Fibroblast of lung (primary cell): ENCODE measurements at places on chromosomes 2 and 18. TPM values are rescaled to one million over a fixed set of nuclear protein-coding genes. Genes with fewer than 3 reads are reported as not detected.

DNA sequence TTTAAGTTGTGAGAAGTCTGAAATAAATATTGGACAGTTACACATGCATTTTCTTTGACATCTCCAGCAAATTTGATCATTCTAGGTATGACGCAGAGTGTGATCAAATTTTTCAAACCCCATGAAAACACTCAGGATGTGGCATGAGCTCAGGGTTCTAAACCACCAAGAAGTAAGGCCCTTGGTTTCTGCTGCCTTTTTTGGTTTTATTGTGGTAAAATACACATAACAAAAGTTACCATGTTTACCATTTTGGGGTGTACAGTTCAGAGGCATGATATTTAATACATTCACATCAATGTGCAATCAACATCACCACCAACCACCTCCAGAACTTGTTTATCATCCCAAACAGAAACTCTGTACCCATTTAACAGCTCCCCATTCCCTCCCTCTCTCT is 64.3 kb upstream of the TTN start:
- DNase-seq, result no peak
- H3K36me3 ChIP-seq, result no peaks in the 10 kb centered on the region
- no peaks in the 10 kb centered on the region for H3K27me3 ChIP-seq
- no peak overlapping the region for H3K27ac ChIP-seq
- H3K4me3 ChIP-seq, result no peak overlapping the region

- H3K27ac ChIP-seq, result no peak overlapping the region
- DNase-seq, result peak; percentile 70
- no peak overlapping the region for H3K4me3 ChIP-seq
- H3K4me1 ChIP-seq, result no peaks in the 10 kb centered on the region
- H3K27me3 ChIP-seq, result no peaks in the 10 kb centered on the region
Observed at GRCh38 chr2:26335231-26335630, 10.7 kb upstream of the SELENOI start.

DNA sequence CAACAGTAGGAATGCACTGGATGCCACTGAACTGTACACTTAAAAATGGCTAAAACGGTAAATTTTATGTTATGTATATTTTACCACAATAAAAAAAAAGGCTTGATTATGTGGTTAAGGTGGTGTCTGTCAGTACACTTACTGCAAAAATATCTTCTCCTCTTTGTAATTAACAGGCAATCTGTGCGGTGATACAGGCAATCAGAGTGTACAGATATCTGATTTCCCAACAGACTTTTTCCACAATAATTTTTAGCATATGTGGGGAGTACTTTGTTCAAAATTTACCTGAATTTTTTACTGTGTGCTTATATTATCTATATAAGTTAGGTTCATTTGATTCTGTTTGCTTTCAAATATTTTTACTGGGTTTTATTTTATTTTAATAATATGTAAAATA is 175.0 kb upstream of the PGAP1 start:
- no peak for DNase-seq
- H3K27ac ChIP-seq, result no peak overlapping the region
- no peak overlapping the region for H3K4me3 ChIP-seq
- no peaks in the 10 kb centered on the region for H3K36me3 ChIP-seq

- no peaks in the 10 kb centered on the region for H3K4me1 ChIP-seq
- no peaks in the 10 kb centered on the region for H3K27me3 ChIP-seq
- peak; percentile 30 for DNase-seq
- H3K36me3 ChIP-seq, result no peaks in the 10 kb centered on the region
- no peak overlapping the region for H3K4me3 ChIP-seq
Observed at GRCh38 chr2:186459009-186459408, 27.1 kb upstream of the ZC3H15 start.

DNA sequence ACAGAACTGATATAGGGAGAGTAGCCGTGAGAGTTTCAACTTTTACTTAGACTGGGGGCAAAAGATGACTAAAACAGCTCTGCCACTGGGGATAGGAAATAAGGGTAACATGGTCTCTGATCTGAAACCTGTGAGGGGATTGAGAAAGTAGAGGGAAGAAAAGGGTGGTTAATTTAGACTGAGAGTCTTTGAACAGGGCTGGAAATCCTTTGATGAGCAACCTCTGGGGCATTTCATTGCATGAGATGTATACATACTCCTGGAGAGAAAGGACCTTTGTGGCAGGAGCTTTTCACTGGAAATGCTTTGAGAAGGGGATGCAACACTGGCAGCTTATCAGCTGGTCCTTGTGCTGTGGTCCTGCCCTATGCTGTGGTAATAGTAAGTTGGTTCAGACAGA is 9.4 kb downstream of the GALNT1 start:
- no peak overlapping the region for H3K27ac ChIP-seq
- no peak for DNase-seq
- no peak overlapping the region for H3K4me3 ChIP-seq
- H3K4me1 ChIP-seq, result no peaks in the 10 kb centered on the region

DNA sequence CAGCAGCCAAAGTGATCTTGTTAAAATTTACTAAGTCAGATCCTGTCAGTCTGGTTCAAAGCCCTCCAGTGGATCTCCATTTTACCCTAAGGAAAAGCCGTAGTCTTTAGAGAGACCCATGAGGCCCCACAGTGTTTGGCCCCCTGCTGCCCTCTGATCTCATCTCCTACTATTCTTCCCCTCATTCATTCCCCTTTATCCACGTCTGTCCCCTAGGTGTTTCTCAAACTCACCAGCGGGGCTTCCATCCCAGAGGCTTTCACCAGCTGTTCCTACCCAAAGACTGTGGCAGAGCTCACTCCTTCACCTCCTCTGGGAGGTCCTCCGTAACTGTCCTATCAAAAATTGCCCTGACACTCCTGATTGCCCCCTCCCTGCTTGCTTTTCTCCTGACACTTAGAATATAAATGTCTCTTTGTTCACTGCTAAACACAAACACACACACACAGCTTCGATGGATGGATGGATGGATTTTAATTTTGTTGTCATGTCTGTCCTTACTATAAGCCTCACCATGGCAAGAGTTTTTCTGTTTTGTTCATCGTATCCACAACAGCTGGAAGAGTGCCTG is 26.1 kb downstream of the LIMS1 start:
- no peak overlapping the region for H3K27ac ChIP-seq
- no peak overlapping the region for H3K4me3 ChIP-seq
- no peaks in the 10 kb centered on the region for H3K4me1 ChIP-seq

DNA sequence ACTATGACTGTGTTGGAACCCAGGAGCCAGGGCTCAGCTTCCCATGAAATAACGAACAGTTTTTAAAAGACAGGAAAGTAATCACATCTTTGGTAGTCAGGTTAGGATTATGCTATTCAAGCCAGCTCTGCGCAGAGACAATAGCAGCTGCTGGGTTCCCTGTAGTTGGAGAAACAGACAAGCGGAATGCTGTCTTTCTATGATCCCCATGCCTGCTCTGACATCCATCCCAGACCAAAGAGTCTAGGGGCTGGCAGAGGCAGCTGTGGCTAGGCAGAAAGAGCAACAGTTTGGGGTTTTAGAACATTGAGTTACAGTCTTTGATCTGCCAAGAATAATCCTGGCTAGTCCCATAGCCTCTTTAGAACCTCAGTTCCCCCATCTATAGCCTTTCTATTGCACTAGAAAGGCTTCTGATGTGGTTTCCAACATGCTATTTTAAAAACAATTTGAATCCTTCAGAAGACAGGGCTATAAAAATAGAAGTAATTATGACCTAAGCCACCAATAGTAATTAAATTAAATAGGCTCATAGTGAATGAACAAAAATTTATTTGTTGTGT is 146.8 kb downstream of the MTX2 start:
- no peak for DNase-seq
- H3K4me3 ChIP-seq, result no peak overlapping the region
- no peaks in the 10 kb centered on the region for H3K36me3 ChIP-seq
- no peaks in the 10 kb centered on the region for H3K27me3 ChIP-seq
- H3K4me1 ChIP-seq, result no peaks in the 10 kb centered on the region

GRCh38 chr2:152437276-152438108 is 102.5 kb downstream of the FMNL2 start:
- H3K27me3 ChIP-seq, result no peaks in the 10 kb centered on the region
- H3K36me3 ChIP-seq, result no peaks in the 10 kb centered on the region
- no peak for DNase-seq
- no peaks in the 10 kb centered on the region for H3K4me1 ChIP-seq
- H3K4me3 ChIP-seq, result no peak overlapping the region
- H3K27ac ChIP-seq, result no peak overlapping the region

The DPYSL5 gene
- not detected in 2 replicates for total RNA-seq

The PROM2 gene
- total RNA-seq, result 0.26 and 0.33 TPM in 2 replicates

The NOSTRIN gene
- 0.50 TPM in 1 of 2 replicates, not detected in the other for total RNA-seq

The APCDD1 gene
- 4.9 and 17.3 TPM in 2 replicates for total RNA-seq

The CHST10 gene
- 5.0 and 7.4 TPM in 2 replicates for total RNA-seq

The CIB4 gene
- total RNA-seq, result not detected in 2 replicates
